Naive B cell (primary cell): ENCODE measurements at places on chromosomes 2 and 18.

- DNase-seq: no peak
These were observed 286.9 kb downstream of the TMX3 start for GRCh38 chr18:68427951-68428401.

DNA sequence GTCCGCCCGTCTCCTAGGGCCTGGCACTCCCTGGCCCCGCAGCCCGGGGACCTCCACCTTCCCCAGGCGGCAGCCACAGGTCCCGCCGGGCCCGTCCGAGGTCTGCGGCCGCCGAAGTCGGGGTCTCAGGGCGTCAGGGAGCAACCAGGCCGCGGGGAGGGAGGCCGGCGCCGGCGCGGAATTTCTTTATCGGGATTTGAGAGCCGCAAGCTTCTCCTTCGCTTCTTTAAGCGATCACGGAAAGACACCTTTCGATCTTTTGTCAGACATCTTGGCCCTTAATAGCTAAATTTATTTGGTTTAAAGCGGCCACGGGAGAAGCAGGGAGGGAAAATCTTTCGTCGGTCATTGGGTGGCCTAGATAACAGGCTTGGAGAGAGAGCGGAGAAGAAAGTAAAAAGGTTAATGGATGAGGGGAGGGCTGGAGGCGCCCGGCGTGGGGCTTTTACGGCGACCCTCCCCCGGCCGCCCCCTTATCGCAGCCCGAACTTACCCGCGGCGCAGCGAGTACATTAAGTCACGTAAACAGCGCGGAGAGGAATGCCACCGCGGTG is 4.3 kb upstream of the GATA6 start:
- no peak for DNase-seq

DNA sequence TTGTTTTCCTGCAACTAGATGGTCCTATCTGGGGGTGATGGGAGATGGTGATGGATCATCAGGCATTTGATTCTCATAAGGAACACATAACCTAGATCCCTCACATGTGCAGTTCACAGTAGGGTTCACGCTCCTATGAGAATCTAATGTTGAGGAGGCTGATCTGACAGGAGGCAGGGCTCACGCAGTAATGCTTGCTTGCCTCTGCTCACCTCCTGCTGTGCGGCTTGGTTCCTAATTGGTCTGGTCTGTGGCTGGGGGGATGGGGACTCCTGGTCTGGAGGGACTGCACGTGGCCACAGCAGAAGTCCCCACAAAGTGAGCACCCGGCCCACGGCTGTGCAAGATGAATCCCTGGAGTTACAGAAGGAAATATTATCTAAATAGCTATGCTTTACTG is 11.3 kb downstream of the MC5R start:
- no peak for DNase-seq

GRCh38 chr18:48730010-48730409 is 191.2 kb downstream of the CTIF start:
- DNase-seq: no peak

GRCh38 chr2:43387092-43388062 is 161.0 kb upstream of the ZFP36L2 start:
- no peak for DNase-seq

DNA sequence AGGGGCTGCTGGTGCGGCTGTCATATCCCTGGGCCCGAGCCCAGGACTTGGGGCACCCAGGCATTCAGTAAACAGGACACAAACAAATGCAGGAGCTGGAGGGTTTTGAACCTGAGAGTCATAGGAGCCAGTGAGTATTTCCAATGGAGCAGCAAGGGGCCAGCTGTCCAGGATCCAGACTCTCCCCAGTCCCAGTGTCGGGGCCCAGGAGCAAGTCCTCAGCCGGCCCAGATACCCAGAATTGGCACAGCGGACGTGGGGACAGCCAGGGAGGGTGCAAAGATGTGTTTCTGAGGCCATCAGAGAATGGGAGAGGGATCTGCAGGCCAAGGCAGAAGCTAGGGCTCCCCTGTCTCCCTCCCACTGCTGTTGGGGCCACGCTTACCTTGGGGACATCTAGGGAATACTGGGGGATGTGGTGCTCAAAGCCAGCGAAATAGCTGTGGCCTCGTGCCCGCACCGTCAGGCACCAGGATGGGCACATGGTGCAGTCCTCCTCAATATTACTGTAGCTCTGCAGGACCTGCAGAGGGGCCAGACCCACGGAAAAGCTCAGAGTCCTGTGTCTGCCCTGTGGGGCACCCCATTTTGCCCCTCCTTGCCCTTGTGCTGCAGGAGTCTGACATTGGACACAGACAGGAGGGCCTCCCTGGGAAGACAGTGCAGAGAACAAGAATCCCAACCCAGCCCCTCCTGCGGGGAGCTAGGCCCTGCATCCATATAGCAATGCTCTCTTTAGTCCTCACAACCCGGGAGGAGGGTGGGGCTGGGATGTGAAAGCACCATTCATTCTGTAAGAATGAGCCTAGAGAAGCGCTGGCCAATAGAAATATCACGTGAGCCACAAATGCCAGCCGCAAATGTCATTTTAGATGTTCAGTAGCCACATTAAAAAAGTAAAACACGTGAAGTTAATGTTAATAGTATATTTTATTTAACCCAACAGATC is 15.4 kb downstream of the CFAP65 start:
- DNase-seq: no peak

- no peak for DNase-seq
These were observed 498.3 kb upstream of the LRRTM4 start for GRCh38 chr2:78020491-78020890.

GRCh38 chr2:51711766-51712165 is 679.8 kb upstream of the NRXN1 start:
- DNase-seq: no peak

GRCh38 chr2:181656450-181657291 is at the start of gene CERKL:
Gene CERKL (minus strand): TSS chr2:181657105. CDS start chr2:181657006, 99 bp downstream.
- no peak for DNase-seq
